ENCODE measurements at places on chromosomes 7 and 10.

DNA sequence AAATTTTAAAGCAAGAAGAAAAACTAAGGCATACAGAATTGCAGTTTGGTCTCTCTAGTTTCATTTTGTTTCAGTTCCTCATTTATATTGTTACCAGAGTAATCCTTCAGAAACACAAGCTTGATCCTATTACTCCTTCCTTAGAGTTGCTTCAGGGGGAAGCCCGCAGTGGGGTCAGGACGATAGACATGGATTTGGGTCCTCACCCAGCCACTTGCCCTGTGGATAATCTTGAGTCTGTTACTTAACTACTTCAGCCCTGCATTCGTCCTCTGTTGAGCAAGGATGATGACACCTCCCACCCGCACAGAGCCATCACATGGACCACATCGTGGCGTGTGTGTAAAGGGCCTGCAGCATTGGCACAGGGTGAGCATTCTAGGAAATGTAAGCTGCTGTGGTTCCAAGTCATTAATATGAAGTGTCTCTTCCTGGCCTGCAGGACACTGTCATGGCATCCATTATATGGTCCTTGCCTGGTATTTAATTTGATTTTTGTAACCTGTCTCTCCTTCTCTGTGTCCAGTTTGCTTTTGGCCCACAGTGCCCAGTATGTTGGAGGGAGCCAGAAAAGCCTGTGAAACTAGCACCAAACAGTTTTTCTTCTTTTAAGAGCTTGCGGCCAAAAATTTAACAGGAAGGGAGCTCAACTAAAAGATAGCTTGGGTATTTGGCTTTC is 111.2 kb downstream of the EEPD1 start:
- no peak for DNase-seq

GRCh38 chr10:123787566-123787965 is 104.0 kb downstream of the CPXM2 start:
- no peak for DNase-seq

DNA sequence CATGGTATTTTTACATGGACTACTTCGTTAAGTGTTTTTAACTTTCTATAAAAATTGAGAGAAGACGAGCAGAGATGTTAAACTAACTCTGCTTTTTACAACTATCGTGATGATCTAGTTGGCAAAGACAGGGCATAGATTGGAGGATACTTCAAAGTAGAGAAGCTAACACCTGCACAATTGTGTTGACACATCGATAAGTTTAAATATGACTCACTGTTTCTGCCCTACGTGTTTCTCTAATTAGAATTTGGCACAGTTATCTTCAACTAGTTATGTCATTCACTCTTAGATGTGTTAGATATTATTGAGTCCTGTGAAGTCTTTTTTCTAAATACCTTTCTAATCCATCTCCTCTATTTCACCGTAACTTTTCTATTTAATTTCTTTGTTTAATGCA is 68.5 kb upstream of the FERD3L start:
- no peak for DNase-seq

- no peak for DNase-seq
Observed at GRCh38 chr10:128721963-128722445, 595.8 kb upstream of the MKI67 start.

DNA sequence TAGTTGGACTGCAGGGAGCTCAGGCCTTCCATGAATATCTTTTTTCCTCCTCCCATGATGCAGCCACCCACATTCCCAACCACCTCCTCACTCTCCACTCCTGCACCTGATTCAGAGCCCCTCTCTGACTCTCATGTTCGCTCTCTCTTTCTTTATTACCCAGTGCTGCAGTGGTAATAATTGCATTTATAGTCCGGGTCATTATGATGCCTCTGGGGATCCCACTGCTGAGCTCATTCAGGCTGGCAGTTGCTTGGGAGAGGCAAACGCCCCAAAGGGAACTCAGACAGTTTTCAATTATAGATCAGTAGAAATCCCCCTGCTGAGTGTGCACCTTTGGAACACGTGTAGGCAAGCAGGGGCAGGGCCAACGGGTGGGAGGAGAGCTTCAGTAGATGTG is 953.0 kb downstream of the GRID1 start:
- no peak for DNase-seq

GRCh38 chr10:3873728-3874461 is 88.9 kb upstream of the KLF6 start:
- DNase-seq = no peak

DNA sequence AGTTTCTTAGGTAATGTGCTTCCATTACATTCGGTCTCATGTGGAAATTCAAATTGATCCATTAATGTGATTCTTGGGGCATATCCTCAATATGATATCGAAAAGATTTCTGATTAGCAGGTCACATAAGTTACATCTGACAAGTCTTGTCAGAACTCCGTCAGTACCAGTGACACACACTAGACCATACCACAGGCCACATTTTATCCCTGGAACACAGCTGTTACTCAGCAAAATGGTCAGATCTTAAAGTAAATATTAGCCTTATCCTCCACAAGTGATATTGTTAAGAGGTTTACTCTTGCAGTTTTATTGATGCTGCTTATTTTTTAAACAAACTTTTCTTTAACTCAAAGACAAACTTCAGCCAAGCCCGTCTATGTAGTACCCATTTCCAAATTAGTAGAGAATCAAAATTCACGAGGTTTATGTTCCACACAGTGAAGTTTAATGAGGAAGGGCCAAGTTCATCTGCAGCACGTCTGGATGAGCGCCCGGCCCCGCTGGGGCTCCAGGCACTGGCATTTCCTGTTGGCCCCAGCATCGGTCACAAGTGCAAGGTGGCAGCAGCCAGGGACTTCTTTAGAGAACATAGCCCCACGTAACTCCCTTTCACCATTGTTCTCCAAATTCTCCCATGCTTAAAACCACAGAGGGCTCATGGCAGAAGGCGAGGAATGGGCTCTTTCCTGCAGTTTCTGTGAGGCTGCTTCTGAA is 132.2 kb downstream of the VIPR2 start:
- DNase-seq = no peak

GRCh38 chr7:102991540-102992214 is 78.9 kb downstream of the LRRC17 start:
- DNase-seq = peak; percentile 86

GRCh38 chr10:82468453-82468852 is 593.5 kb downstream of the NRG3 start:
- DNase-seq = no peak

DNA sequence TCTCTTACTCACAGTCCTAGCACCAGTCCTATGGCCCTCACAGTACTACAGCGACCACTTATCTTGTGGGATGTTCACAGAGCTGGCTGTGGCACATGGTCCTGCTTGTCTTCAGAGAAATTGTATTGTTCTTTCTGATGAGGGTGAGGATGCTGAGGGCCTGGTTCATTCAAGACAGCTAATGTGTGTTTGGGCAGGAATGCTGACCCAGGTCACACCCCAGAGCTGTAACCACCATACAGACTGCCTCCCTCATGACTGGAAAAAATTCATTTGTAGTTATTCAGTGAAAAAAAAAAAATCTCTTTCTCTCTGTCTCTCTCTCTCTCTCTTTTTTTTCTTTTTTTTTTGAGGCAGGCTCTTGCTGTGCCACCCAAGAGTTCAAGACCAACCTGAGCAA is 83.5 kb downstream of the KLF6 start:
- DNase-seq = no peak

DNA sequence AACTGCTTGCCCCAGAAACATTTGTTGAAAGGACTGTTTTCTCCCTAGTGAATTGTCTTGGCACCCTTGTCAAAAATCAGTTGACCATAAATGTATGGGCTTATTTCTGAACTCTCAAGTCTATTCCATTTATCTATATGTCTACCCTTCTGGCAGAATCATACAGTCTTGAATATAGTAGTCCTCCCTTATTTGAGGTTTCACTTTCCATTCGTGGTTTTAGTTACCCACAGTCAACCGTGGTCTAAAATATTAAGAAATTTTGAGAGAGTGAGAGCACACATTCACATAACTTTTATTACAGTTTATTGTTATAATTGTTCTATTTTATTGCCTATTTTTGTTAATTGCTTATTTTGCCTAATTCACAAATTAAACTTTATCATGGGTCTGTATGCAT is 17.4 kb upstream of the CEP41 start:
- no peak for DNase-seq

- DNase-seq = no peak
Observed at GRCh38 chr7:69526570-69526969, 71.7 kb upstream of the AUTS2 start.

DNA sequence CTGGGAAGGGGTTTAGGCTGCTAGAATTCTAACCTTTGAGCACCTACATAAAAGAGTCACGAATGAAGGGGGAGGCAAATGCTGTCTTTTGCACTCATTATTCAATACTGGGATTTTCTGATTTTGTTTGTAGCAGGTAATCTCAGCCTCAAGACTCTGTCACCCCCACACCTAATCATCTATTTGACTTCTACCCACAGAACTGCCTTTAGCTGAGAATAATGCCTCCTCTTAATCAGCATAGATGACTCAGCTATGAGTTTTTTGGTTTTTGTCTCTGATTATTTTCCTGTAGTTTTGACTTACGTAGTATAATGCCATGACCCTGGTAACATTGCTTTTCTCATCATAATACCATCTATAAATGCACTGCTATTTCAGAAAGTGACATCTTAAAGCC is 42.7 kb upstream of the CACNB2 start:
- no peak for DNase-seq

GRCh38 chr7:80482950-80483349 is 28.9 kb downstream of the GNAT3 start:
- DNase-seq = peak; percentile 33

- DNase-seq = no peak
Observed at GRCh38 chr10:116094356-116094755, 178.7 kb downstream of the GFRA1 start.

GRCh38 chr10:82691211-82691610 is 816.2 kb downstream of the NRG3 start:
- no peak for DNase-seq

- no peak for DNase-seq
Observed at GRCh38 chr10:133225707-133226191, 4.3 kb upstream of the UTF1 start.

- no peak for DNase-seq
Observed at GRCh38 chr7:82595176-82595575, 151.6 kb upstream of the CACNA2D1 start.

- no peak for DNase-seq
Observed at GRCh38 chr7:116683786-116684185, 11.8 kb downstream of the MET start.

DNA sequence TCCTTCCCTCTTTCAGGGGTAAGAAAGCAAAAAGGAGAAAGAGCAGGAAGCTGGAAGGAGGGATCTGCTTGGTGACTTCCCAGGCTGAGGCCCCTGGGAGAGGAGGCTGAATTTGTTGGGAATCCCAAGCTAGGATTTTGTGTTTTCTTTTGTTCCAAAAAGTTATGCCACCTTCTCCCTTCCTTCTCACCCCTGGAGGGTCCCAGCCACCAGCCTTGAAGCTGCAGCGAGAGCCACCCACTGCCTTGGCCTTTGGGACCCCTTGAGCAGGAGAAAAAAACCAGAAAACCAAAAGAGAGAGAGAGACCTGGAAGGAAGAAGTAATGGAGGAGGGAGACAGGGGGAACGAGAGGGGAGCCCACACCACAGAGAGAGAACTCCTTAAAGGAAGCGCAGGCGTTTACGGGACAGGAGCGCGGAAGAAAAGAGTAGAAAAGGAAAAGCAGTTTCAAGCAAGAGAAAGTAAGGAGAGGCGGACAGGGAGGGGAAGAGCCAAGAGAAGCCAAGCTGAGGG is 7.2 kb downstream of the VAX1 start:
- DNase-seq = no peak

GRCh38 chr7:73715648-73716317 is 3.7 kb downstream of the STX1A start:
- peak; percentile 90 for DNase-seq

DNA sequence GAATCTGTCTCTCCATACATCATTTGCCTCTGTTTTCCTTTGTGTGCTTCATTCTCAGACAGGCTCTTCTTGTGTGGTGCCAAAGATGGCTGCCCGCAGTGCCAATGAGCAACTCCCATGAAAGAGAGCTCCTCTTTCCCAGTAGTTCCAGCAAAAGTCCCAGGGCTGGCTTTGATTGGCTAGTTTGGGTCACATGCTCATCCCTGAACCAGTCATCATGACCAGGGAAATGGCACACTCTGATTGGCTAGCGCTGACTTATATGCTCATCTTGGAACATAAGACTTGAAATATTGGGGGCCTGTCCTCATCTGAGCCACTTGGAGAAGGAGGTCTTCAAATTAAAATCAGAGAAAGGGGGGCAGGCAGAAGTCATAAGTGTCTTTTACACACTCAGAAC is 112.7 kb downstream of the CDH23 start:
- DNase-seq = no peak

DNA sequence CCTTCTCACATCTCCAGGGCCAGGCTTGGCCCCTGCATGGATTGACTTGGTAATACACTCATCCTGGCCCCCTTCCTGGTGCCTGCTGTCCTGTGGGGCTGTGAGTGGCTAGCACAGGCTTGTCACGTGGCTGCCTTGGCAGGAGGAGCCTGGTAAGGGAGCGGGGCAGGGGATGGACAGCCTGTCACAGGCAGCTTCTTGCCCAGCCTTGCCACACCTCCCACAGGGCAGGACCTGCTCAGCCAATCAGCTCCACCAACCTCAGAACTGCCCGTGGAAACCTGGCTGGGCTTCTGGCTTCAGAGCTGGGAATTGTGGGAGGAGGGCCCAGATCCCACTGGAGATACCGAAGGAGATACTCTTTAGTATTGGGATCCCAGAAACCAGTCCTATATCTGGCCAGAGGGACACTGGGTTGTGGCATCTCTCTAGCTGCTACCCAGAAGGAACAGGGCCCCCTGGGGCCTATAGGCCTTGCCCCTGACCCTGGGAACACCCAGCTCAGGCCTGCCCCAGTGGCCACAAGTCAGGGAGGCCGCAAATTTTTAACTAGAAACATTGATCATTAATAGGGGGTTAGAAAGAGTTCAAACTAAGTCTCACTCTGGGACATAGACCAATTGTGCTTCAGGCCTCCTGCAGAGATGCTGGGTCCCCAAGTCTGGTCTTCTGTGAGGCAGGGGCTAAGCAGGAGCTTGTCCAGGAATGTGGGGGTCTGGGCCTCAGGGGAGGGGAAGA is at the start of gene HOGA1:
HOGA1 (plus strand) TSS at position 330 of the 738 bp plus-strand sequence; CDS start at position 645, 315 bp downstream.
- peak; percentile 55 for DNase-seq

GRCh38 chr7:75734586-75735458 is 3.9 kb downstream of the HIP1 start:
- no peak for DNase-seq

All from epithelial cell of prostate (primary cell).